Activated CD8-positive, alpha-beta T cell treated with anti-CD3 and anti-CD28 coated beads for 36 hours (primary cell): ENCODE measurements at places on chromosomes 1 and 21. TPM values are rescaled to one million over a fixed set of nuclear protein-coding genes. Genes with fewer than 3 reads are reported as not detected.

The RNU1-2 gene
- 1,043 TPM for total RNA-seq

GRCh38 chr1:218787826-218788225 lies 385.9 kb upstream of the LYPLAL1 start:
- DNase-seq, result no peak
- H3K4me3 ChIP-seq, result no peak overlapping the region
- H3K4me1 ChIP-seq, result no peaks in the 10 kb centered on the region

DNA sequence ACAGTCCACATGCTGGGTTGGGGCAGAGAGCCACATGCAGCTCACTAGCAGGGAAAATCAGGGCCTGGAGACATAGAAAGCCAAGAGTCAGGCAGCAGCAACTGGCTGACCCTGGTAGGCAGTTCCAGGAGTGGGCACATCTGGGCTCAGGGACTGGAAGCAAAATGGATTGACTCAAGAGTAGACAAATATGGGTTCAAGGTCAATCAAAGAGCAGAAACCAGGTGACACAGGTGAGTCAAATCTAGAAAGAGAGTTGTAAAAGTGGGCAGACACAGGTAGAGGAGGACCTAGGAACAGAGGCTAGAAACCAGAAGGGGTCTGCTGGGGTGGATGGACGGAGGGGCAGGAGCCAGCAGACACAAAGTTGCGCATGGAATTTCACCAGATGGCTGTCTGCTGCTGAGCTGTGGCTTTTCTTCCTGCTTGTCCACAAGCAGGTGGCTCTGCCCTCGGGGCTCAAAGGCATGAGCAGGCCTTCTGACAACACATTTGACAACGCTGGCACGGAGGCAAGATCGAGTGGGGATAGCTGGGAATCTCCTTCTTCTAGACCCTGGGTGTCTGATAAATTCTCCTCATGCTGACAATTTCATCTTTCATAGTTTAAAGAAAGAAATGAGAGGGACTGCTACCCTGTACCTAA lies 40.8 kb upstream of the IGSF3 start:
- no peak overlapping the region for H3K27ac ChIP-seq
- H3K4me3 ChIP-seq, result no peak overlapping the region
- no peak for DNase-seq
- peaks cover 13% of the 10 kb centered on the region for H3K4me1 ChIP-seq
- peaks cover 6% of the 10 kb centered on the region for H3K27me3 ChIP-seq
- no peaks in the 10 kb centered on the region for H3K36me3 ChIP-seq

DNA sequence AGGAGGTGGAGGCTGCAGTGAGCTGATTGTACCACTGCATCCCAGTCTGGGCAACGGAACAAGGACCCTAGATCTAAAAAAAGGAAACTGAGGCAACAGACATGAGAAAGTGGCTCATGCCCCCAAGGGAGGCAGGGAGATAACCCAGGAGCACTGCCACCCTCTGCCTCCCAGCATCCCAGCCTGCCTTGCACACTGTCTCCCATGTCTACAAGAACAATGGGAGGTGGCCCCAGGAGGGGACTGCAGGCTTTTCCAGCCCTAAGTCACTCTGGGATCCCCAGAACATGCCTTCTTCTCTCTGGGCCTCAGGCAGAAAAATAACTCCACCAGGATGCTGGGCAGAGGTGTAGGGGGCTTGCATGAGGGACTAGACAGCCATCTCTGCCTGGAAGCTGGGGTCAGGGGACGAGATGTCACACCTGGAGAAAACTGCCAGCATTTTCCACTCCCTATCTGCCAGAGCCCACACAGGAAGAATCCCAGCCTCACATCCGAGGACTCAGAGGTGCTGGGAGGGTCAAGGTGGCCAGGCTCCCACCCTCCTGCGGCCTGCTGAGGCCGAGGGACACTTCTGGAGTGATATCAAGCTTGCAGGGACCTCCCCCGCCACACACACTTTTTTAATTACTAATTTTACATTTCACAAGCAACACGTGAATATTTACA lies 21.4 kb downstream of the RUNX3 start:
- H3K27me3 ChIP-seq, result no peaks in the 10 kb centered on the region
- no peak for DNase-seq
- H3K4me3 ChIP-seq, result no peak overlapping the region
- H3K36me3 ChIP-seq, result peaks cover 80% of the 10 kb centered on the region
- peak overlapping the region; percentile 91 for H3K27ac ChIP-seq

DNA sequence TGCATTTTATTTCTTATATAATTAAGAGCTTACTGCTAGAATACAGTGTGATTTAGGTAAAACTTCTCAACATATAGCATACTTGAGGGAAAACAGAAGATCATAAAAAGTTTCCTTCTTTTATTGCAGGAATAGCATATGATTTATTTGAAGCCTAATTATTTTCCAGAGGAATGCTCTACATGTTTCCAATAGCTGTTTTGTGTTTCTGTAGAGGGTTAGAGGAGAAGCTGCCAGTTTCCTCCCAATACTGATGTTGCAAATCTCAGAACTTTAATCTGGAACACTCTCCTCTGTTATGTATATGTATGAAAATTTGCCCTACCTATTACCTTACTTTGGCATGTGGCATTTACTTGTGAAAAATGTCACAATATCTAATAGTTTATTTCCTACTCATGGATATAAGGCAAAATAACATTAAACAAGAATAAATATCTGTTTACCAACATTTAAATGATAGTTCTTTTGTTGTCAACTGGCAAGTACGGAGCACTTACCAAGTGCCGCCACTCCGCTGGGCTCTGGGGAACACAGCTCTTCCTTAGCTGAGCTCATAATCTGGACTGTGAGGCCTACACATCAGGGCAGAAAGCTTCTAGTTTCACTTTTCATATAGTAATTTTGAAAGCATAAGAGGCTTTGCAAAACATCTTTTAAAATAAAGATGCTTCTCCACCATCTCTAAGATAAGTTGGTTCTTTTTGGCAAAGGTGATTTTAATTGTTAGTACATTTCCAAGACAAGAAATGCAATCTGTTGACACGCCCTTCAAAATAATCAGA lies 239.8 kb upstream of the C1orf105 start:
- H3K36me3 ChIP-seq, result no peaks in the 10 kb centered on the region
- H3K4me3 ChIP-seq, result peak overlapping the region; percentile 73
- H3K27me3 ChIP-seq, result no peaks in the 10 kb centered on the region
- peak overlapping the region; percentile 97 for H3K27ac ChIP-seq

GRCh38 chr1:41535716-41536115 lies 51.2 kb upstream of the EDN2 start:
- no peak overlapping the region for H3K4me3 ChIP-seq
- no peaks in the 10 kb centered on the region for H3K4me1 ChIP-seq
- H3K36me3 ChIP-seq, result peaks cover 40% of the 10 kb centered on the region
- H3K27me3 ChIP-seq, result no peaks in the 10 kb centered on the region
- H3K27ac ChIP-seq, result no peak overlapping the region

DNA sequence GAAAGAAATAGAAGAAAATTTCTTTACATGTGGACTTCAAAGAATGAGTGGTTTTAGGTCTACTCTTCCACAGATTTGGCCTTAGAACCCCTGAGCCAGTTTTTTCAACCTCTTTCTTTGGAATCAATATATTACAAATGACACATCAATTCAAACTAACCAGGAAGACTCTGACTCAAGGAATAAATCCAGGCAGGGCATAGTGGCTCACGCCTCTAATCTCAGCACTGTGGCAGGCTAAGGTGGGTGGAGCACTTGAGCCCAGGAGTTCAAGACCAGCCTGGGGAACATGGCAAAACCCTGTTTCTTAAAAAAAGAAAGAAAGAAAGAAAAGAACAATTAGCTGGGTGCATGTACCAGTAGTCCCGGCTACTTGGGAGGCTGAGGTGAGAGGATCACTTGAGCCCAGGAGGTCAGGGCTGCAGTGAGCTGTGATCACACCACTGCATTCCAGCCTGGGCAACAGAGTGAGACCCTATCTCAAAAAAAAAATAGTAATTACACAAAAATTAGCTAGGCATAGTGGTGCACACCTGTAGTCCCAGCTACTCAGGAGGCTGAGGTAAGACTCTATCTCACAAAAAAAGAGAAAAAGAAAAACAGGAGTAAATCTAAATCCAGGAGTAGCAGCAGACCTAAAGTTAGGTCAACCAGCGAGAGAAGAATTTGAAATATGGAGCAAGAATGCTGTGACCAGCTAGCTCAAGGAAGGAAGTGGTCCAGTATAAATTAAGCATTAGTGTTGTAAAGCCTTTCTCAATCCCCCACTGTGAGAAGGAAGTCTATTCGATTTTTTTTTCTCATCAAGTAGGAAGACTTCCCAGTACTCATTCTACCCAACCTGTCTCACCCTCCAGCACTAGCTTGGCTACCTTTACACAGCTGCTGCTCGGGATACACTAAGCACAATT lies 1.9 kb downstream of the SORT1 start:
- H3K36me3 ChIP-seq, result peaks cover 2% of the 10 kb centered on the region
- no peak overlapping the region for H3K27ac ChIP-seq
- H3K4me3 ChIP-seq, result no peak overlapping the region
- no peak for DNase-seq
- H3K27me3 ChIP-seq, result peaks cover 41% of the 10 kb centered on the region
